ENCODE measurements at places on chromosomes 7 and 10.

DNA sequence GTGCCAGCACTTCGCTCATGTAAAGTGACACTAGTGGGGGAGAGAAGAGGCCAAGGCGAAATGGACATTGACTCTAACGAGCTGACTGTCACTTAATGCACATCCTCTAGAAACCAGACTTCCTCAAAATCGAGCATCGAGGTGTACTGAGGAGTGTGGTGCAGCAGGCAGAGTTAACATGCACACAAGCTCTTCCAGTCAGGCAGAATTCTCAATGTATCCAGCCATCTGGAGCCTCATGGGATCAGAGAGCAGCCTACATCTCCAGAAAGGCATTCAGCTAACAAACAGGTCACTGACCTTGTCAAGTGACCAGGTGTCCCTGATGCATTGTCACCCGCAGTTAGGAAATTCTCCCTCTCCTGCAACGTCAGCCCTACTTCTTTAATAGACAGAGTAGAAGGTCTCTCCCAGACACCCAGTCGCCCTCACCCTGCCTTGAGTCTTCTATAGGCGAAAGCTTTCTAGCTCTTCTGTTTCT is 259.8 kb upstream of the AOAH start:
- no peak for DNase-seq

DNA sequence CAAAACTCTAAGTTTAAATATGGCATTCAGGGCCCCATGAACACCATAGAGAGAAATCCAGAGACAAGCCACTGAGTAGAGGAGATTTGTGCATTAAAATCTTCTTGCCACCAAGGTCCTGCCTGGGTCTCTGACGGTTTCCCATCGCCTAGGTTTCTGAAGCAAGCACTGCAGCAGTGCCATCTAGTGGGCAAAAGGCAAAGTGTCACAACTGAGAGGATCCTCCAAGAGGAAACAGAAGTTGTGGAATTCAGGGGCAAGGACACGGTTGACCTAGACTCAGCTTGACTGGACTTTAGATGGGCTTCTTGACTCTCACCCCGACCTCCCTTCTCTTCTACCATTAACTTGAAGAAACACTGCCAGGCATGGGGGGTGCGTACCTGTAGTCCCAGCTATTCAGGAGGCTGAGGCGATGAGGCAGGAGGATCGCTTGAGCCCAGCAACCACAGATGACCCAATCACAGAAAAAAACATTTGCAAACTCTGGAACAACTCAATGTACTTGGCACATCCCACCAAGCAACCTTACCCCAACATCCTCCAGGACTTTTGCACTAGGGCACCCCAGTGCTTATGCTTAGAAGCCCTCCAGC is 604.1 kb downstream of the GALNT17 start:
- DNase-seq, result peak; percentile 53

DNA sequence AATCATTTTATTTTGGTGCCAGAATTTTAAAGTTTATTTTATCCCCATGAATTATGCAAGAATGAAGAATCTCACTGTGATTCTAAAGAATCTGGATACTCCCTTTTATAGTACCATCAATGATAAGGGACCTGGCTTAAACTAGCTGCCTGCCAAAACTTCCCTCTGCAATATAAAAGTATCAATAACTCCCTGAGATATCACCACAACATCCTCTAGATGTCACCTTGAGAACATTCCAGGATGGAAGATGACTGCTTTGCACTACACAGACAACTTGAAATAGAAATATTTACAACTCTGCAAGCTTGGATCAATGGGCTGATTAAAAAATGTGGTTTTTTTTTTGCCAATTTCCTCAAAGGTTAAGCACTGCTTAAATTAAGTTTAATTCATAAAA is 142.1 kb downstream of the SLC25A13 start:
- DNase-seq, result no peak

- DNase-seq, result no peak
These were observed 91.6 kb downstream of the SEMA3C start for GRCh38 chr7:80827239-80827633.

DNA sequence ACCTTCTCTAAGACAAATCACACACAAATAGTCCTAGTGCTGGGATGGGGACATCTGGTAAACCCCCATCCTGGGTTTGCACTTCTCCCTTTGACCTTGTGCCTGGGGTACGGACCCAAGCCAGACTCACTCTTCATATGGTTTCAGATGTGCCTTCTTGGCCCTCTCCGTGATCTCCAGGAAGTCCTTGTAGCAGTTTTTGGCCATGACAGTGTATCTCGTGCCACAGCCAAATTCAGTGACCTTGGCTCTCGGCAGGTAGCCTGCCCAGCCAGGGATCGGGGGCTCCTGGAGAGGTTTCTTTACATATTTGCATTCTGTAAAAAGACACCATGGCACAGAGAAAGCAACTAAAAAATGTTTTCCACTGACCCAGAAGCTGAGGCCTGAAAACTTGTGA is 43.9 kb downstream of the PNLIPRP2 start:
- DNase-seq, result no peak

DNA sequence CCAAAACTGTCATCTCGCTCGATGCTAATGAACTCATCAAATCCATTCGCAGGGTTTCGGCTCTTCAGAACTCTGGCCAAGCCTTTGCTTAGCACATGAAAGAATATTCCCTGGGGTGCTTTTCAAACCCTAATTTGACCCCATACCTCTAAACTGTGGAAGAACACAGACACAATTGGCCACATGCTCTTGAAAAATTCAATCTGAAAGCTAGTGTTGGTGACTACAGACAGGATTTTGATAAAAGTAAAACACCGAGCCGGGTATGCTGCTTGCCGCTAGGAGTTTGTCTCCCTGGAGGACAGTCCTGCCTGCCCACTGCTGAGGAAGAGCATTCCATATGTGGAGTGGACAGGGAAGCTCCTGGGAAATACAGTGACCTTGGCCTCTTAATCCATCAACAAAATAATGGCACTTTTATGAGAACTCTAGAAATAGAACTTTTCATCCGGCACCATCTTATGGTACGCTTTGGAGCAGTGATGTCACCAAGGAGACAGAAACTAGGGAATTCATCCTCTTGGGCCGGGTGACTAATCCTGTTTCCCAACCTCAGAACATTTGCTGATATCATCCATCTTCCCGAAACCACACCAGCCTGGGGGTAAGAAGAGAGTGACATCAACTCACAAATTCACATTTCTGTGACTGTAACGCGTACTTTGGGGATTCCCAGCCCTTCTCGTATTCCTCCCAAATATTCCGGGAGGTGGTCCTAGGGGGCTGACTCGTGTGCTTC is 34.2 kb downstream of the MTURN start:
- DNase-seq, result no peak

DNA sequence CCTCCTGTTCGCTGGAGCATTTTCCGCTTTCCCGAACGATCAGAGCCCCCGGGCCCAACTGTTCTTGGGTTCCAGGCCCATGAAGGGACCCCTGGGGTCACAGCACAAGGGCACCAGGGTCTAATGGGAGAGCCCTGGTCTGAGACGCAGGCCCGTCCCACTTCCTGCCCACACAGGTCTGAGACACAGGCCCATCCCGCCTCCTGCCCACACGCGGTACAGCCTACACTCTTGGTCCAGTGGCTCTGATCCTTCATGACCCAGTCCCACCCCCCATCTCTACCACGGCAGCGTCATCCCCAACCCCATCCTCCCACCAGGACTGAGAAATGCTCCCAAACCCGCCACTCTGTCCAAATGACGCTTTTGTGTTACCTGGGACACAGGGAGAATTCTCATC is 38.7 kb upstream of the SAMD8 start:
- DNase-seq, result no peak

GRCh38 chr10:75106242-75106641 is 5.2 kb upstream of the SAMD8 start:
- no peak for DNase-seq

GRCh38 chr7:41612798-41613197 is 90.1 kb downstream of the INHBA start:
- DNase-seq, result no peak

- DNase-seq, result no peak
These were observed 2.7 kb upstream of the FEZF1 start for GRCh38 chr7:122307228-122307621.

- no peak for DNase-seq
These were observed 56.4 kb downstream of the SGMS1 start for GRCh38 chr10:50567384-50567783.

GRCh38 chr10:88281592-88282347 is 301.3 kb downstream of the RNLS start:
- no peak for DNase-seq

DNA sequence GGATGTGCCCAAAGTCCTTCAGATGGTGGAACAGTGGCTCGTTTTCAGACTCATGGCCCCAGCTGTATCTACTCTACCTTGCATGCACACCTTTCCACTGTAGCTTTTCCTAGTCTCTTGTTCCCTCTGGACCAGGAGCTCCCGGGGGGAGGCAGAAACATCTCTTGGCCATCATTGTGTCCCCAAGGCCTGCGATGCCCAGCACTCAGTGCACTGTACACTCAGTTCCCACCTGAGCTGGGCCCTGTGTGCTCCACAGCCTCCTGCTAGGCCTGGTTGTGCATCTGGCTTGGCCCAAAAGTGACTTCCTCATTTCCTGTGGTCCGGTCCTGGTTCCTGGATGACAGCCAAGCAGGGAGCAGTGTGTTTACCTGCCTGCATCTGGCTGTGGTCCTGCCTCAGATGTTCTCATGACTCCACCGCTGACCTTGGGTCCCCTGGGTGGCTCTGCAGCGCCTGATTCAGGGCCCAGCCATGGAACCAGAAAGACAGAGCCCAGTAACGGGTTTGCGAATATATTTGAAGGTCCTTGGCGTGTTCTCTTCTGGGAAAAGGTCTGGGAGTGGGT is 9.9 kb upstream of the DOCK1 start:
- no peak for DNase-seq

- DNase-seq, result no peak
These were observed 381.8 kb upstream of the FZD8 start for GRCh38 chr10:36023939-36024338.

- DNase-seq, result no peak
These were observed 9.0 kb downstream of the DENND2A start for GRCh38 chr7:140631602-140632001.

- DNase-seq, result no peak
These were observed 6.0 kb downstream of the SHH start for GRCh38 chr7:155806096-155806871.

DNA sequence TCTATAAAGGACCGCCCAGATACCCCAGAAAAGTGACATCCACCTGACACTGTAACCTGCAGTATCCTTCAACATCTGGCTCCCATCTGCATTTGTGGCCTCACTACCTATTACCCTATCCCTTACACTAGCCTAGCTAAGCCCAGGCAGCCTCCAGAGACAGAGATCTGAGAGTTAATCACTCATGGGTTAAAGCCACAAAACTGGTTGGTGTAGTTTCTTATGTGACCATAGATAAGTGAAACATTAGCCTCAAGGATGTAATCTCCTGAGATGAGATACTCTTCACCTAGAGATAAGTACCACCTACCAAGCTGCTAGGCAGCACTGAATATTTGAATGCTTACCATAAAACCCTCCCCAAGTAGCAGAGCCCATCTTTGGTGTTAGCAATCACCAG is 35.4 kb downstream of the CTTNBP2 start:
- DNase-seq, result no peak

DNA sequence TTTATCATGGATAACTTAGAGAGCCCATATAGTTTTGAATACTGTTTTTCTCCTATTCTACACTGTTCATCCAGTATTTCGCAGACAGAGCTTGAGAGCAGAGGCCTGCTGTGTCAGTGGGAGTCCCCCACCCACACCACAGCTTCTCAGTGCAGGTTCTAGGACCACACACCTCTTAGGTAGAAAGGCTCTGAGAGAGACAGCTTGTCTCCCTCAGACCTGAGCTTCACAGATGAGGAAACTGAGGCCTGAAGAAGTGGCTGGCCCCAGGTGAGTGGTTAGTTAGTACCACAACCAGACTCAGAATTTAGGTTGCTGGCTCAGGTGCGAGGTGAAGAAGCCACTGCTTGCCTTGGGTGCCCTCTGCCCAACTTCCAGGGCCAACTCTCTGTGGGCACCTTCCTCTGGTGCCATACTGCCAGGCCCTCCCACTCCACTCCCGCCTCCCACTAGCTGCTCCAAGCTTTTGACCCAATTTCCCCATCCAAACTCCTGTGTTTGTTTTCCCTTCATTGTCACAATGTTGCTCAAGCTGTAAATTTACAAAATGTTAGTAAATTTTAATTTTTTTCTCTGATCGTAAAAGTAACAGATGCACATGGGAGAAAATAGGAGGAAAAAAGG is 7.6 kb upstream of the HILPDA start:
- DNase-seq, result peak; percentile 28

- no peak for DNase-seq
These were observed 105.5 kb downstream of the CHN2 start for GRCh38 chr7:29300026-29300480.

- DNase-seq, result no peak
These were observed 108.6 kb downstream of the CACNA2D1 start for GRCh38 chr7:82335001-82335400.

- DNase-seq, result no peak
These were observed 21.0 kb upstream of the EEPD1 start for GRCh38 chr7:36132012-36132411.

- no peak for DNase-seq
These were observed 84.9 kb upstream of the TCERG1L start for GRCh38 chr10:131396121-131397050.

GRCh38 chr7:22110227-22110839 is 164.6 kb upstream of the CDCA7L start:
- peak; percentile 73 for DNase-seq

- DNase-seq, result no peak
These were observed 74.2 kb downstream of the EEPD1 start for GRCh38 chr7:36227223-36227622.

- DNase-seq, result no peak
These were observed 370.9 kb downstream of the SORCS1 start for GRCh38 chr10:106793617-106794016.

DNA sequence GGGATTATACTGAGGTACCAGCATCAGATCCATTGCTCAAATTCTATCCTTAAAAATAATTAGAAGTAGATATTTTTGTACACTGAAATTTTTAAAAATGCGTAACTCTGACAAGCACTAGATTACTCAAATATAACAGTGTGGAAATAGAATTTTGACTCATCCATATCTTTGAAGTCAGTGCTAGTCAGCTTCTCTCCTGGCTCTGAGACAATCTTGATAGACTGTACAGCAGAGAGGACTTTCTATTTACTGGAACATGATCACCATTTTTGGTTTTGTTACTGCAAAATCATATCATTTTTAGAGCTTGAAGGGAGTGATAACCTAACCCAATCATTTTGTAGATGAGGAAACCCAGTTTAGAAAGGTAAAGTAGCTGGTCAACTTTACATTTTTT is 195.0 kb downstream of the MTERF1 start:
- no peak for DNase-seq

DNA sequence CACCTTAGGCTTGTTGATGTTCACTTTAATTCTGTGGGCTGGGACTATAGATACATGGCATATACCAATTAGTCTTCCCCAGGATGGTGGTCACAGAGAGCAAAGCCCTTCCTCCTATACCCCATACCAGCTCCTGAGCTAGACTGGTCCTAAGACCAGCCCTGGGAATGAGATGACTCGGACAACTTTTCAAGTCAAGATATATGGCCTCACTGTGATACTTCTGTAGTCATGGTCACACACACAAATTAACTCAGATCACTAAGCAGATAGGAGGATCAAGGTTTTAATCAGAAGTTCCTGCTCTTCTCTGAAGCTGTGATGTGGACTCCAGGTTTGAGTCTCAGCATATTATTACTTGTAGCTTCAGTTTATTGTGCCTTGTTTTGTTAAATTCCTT is 53.1 kb downstream of the SLK start:
- no peak for DNase-seq

Measured in activated CD4-positive, alpha-beta memory T cell treated with anti-CD3 and anti-CD28 coated beads for 36 hours (primary cell).